ENCODE measurements at places on chromosomes 7 and 10.

GRCh38 chr10:109239371-109239770, 683.9 kb downstream of the XPNPEP1 start:
- DNase-seq, result no peak

DNA sequence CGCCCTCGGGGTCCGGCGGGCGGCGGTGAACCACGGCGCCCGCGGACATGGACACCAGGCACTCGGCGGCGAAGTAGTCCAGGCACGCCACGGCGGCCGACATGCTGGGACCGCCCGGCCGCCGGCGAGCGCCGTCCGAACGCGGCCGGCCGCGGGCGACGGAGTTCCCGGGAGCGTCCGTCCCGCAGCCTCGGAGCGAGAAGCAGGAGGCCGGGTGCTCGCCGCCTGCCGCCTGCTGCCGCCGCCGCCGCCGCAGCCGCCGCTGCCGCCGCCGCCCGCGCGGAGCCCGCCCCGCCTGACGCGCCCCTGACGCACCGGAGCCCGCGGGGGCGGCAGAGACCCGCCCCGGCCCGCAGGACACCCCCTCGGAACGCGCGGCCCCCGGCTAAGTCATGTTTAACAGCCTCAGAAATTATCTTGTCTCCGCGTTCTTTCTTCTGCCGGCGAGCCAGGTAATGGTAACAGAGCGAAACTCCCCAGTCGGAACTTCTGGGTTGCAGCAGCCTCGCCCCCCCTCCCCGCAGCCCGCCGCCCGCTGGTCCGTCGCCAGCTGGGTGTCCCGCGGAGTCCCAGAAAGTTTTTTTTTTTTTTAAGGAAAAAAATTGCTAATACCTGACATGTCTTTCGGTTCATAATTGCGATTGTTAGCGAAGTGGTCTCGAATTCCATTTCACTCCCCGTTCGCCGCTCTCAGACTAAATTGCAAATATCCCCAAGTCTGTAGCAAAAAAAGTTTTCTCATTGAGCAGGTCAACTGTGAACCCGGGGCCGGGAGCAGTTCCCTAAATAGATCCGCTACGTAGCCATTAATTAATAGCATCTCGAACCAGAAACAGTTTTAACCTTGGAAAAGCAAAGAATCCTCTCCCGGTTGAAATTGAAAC, at the start of gene KLF14:
KLF14 (minus strand) TSS at position 277 of the 884 bp plus-strand sequence; CDS start at position 103, 174 bp downstream.
- peak; percentile 27 for DNase-seq

DNA sequence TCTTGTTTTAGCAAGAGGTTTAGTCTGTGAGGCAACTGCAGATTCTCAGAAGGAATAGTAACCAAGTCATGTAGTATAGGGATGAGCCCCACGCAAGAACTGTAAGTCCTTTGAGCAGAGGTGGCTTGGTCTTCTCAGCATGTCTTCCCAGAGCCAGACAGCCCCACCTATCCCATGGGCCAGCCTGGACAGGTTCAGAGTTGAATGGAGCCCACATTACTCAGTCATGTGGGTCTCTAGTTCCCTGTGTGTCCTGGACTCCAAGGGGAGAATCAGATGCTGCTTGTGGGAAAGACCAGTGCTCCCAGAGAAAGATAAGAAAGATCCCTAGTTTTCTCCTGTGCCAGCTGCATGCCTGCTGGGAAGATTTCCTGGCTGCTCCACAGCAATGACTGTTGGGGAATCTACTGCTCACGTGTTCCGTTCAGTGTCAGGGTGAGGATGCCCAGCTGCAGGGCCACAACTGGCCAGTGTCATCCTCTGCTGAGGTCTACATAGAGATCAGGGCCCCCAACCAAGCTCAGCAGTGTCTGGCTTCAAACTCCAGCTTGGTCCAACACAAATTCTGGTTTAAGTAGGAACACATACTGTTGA, 66.9 kb upstream of the UNC5B start:
- no peak for DNase-seq

DNA sequence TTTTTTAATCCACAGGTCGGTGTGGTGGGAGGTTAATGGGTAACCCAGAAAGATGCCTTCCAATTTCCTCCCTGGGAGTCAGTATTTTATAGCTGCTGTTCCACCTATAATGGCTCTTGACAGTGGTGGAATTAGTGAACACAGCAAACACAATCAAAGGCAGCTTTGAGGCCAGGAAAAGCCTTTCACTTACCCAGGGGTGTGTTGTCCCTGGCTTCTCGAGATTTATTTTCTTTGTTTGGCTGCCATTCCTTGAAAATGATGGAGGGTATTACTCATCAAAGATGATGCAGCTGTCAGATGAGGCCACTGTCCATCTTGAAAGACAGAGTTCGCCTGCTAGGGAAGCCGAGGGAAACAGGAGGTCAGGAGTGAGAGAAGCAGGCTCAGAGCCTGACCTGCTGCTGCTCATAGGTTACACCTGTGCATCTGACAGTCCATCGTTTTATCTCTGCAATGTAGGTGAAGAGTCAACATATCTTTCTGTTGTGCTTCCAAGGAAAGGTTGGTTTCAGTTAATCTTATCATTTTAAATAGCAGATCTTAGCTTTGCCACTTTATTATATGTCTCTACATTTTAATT, 221.6 kb downstream of the XPNPEP1 start:
- DNase-seq, result no peak

All from fibroblast of skin of abdomen (primary cell).